ENCODE measurements at places on chromosomes 6 and 20.
A peak's percentile ranks its signal among the peaks of the same experiment; 100 is the strongest.

DNA sequence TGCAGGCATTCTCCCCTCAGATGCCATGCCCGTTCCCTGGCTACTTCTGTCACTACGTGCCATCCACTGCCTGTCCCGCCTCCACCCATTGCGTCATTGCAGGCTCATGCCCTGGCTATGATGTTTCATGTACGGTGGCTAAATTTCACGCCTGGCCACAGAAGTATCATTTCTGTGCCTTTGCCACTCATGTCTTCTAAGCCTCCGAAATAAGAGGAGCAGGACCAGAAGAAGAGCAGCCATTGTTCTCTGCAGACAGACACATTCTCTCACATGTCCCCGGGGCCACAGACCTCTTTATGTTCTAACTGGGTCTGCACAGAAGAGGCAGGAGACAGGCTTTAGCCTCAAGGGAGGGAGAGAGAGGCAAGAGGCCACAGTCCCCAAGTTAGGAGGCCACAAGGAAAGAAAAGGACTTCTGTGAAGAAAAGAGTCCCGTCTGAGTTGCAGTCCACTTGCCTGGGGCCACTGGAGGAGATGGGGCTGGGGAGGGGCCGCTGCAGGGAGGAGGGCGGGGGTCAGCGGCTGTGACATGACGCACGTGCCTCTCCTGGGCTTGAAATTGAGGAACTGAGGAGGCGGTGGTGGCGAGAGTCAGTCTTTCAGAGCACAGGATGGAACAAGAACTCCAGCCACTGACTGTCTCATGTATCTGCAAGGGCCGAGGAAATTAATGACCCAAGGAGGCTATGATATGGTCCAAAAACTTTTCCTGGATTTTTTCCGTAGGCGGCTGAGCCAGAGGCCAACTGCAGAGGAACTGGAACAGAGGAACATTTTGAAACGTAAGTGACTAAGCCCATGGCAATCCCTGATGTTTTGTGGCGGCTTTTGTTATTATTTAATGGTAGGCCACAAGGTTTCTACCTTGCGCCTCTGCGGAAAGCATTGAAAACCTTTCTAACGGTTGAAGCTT is 55.9 kb downstream of the TBC1D7 start:
- H3K4me1 ChIP-seq = peaks cover 43% of the 10 kb centered on the region
- H3K4me3 ChIP-seq = peak overlapping the region; percentile 55

- H3K27ac ChIP-seq = no peak overlapping the region
- H3K36me3 ChIP-seq = no peaks in the 10 kb centered on the region
- DNase-seq = no peak
- H3K27me3 ChIP-seq = peaks cover 3% of the 10 kb centered on the region
- no peak overlapping the region for H3K4me3 ChIP-seq
Observed at GRCh38 chr20:6495907-6496306, 271.6 kb upstream of the BMP2 start.

- no peak overlapping the region for H3K4me3 ChIP-seq
- peaks cover 7% of the 10 kb centered on the region for H3K27me3 ChIP-seq
- DNase-seq = no peak
- H3K27ac ChIP-seq = no peak overlapping the region
Observed at GRCh38 chr6:170028629-170029345, 262.1 kb downstream of the DLL1 start.

DNA sequence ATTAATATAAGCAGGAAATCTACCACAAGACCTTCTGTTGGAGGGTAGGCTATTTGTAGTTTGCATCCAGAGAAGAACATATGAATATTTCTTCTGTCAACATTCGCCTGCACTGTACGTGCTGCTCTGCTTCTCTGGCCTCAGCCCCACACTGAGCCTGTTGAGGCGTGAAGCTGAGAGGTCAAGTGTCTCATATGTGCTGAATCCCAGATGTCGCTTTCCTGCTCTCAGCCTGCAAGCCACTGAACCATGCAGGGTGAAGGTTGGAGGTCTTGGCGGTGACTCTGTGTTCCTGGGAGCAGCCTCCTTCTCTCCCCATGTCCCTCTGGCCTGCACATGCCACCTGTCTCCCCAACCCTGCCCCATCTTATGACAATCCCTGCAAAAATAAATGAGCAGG is 83.6 kb downstream of the TMEM170B start:
- H3K27me3 ChIP-seq = peaks cover 3% of the 10 kb centered on the region
- no peak overlapping the region for H3K4me3 ChIP-seq
- no peaks in the 10 kb centered on the region for H3K36me3 ChIP-seq

GRCh38 chr6:149334682-149335160 is 17.2 kb downstream of the TAB2 start:
- DNase-seq = no peak
- peaks cover 92% of the 10 kb centered on the region for H3K4me1 ChIP-seq
- peak overlapping the region; percentile 22 for H3K4me3 ChIP-seq
- H3K36me3 ChIP-seq = peaks cover 19% of the 10 kb centered on the region
- H3K27ac ChIP-seq = peak overlapping the region; percentile 84
- no peaks in the 10 kb centered on the region for H3K27me3 ChIP-seq

GRCh38 chr6:3911614-3912336 is 62.6 kb downstream of the FAM50B start:
- H3K27ac ChIP-seq = no peak overlapping the region
- DNase-seq = no peak
- peaks cover 38% of the 10 kb centered on the region for H3K27me3 ChIP-seq
- no peak overlapping the region for H3K4me3 ChIP-seq
- H3K4me1 ChIP-seq = peaks cover 21% of the 10 kb centered on the region
- no peaks in the 10 kb centered on the region for H3K36me3 ChIP-seq

- H3K4me3 ChIP-seq = peak overlapping the region; percentile 77
- peaks cover 66% of the 10 kb centered on the region for H3K4me1 ChIP-seq
- no peaks in the 10 kb centered on the region for H3K27me3 ChIP-seq
- peak overlapping the region; percentile 96 for H3K27ac ChIP-seq
- DNase-seq = no peak
Observed at GRCh38 chr6:151379933-151380847, 11.2 kb downstream of the ZBTB2 start.

DNA sequence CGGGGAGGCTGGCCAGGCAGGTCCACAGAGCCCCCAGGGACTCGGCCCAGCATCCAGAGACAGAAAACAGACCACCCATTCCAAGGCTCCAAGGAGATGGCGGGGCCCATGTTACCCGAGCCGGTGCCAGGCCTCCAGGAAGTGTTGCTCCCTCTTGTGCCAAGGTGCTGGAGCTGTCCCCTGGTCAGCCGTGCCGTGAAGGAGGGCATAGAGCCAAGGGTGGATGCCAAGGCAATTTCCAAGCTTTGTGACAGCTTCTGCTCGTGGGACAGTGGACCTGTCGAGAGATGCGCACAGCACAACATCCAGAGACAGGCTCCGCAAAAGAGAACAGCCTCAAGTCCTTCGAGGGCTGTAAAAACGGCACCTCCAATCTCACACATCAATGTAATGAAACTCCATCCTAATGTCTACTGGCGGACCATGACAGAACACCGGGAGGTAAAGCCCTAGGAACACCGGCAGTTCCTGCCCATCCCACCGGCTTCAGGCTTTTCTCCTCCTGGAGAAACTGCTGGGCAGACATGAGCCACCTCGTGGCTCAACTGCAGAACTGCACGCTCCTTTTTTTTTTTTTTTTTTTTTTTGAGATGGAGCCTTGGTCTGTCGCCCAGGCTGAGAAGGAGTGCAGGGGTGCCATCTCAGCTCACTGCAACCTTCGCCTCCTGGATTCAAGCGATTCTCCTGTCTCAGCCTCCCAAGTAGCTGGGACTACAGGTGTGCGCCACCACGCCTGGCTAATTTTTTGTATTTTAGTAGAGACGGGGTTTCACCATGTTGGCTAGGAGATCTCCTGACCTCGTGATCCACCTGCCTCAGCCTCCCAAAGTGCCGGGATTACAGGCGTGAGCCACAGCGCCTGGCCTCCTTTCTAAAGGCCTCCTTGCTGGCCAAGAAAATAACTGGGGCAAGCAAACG is 30.9 kb upstream of the AVP start:
- H3K4me1 ChIP-seq = peaks cover 13% of the 10 kb centered on the region
- DNase-seq = no peak
- no peak overlapping the region for H3K4me3 ChIP-seq
- H3K27me3 ChIP-seq = no peaks in the 10 kb centered on the region
- peaks cover 10% of the 10 kb centered on the region for H3K36me3 ChIP-seq

- H3K27ac ChIP-seq = no peak overlapping the region
- H3K27me3 ChIP-seq = peaks cover 4% of the 10 kb centered on the region
- H3K4me1 ChIP-seq = no peaks in the 10 kb centered on the region
- H3K4me3 ChIP-seq = no peak overlapping the region
- no peak for DNase-seq
Observed at GRCh38 chr6:147569788-147570187, 61.3 kb downstream of the SAMD5 start.

DNA sequence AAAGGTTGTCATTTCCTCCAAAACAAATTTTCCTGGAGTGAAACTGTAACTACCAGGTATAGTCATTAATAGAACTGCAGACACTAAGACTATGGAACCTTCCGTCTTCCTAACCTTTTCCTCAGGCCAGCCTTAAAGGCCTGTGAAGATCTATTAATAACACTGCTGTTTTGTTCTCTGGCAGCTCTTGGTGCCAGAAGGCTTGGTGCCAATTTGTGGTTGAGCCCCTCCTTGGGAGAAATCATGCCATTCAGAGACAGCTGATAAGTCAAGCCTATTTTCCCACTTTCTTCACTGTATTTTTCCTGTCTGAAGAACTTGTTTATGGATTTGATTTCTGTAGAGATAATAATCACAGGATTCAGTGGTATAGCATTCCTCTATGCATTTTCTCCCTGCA is 64.8 kb downstream of the HCRTR2 start:
- H3K36me3 ChIP-seq = no peaks in the 10 kb centered on the region
- H3K4me1 ChIP-seq = no peaks in the 10 kb centered on the region
- no peak for DNase-seq
- H3K27me3 ChIP-seq = no peaks in the 10 kb centered on the region
- H3K27ac ChIP-seq = no peak overlapping the region

DNA sequence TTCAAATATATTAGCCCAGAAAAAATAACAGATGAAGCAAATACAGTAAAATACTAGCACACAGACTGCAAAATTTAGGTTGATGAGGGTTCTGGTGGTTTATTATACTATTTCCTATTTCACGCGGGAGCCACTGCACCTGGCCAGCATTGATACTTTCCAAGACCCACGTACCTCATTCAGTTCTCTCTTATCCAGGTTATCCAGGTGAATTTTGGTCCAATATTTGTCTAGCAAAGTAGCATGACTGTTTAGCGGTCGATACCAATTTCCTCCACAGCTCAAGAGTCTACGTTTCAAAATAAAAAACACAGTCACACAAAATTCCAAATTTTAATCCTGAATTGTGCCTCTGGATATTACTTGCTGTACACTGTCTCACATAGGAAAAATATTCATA is 34.8 kb downstream of the MDN1 start:
- no peaks in the 10 kb centered on the region for H3K4me1 ChIP-seq
- no peak overlapping the region for H3K4me3 ChIP-seq
- H3K27ac ChIP-seq = no peak overlapping the region
- no peak for DNase-seq

- no peak overlapping the region for H3K4me3 ChIP-seq
- peaks cover 12% of the 10 kb centered on the region for H3K27me3 ChIP-seq
- no peaks in the 10 kb centered on the region for H3K36me3 ChIP-seq
- no peak overlapping the region for H3K27ac ChIP-seq
- H3K4me1 ChIP-seq = peaks cover 6% of the 10 kb centered on the region
Observed at GRCh38 chr6:56938649-56939191, 16.2 kb upstream of the BEND6 start.

- H3K4me3 ChIP-seq = no peak overlapping the region
- DNase-seq = no peak
- H3K36me3 ChIP-seq = no peaks in the 10 kb centered on the region
- peaks cover 2% of the 10 kb centered on the region for H3K27me3 ChIP-seq
Observed at GRCh38 chr6:14763616-14764015, 482.3 kb upstream of the JARID2 start.

DNA sequence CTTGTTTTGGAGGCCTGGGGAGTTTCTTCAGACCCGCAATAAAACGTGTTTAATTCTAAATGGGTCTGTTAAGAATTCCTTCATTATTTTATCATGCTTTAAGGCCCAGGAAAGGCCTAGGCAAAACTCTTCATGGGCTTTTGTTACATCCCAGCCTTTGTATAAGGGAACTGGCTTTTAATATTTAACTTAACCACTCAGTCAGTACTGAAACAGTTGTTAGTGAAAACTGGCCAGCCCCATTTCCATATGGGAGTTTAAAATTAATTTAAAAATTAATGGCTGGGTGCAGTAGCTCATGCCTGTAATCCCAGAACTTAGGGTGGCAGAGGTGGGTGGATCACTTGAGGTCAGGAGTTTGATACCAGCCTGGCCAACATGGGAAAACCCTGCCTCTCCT is 213.2 kb upstream of the FKBP1C start:
- no peaks in the 10 kb centered on the region for H3K36me3 ChIP-seq
- no peaks in the 10 kb centered on the region for H3K4me1 ChIP-seq
- no peaks in the 10 kb centered on the region for H3K27me3 ChIP-seq
- no peak for DNase-seq

DNA sequence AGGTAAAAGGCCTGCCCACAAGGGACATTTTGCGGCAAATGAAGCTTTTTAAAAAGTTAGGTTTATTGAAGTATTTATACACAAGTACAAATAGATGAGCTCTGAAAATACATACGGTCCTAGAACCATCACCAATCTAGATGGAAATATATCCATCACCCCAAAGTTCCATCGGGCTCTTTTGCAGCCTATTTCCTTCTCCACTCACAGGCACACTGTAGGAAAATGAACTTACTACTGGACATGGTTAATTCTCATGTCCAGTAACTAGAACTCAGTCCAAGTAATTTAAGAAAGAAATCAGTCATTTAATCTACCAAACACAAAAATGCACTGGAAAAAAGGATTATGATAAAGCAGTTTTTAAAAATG is 6.2 kb downstream of the PCNA start:
- H3K27me3 ChIP-seq = no peaks in the 10 kb centered on the region
- H3K4me1 ChIP-seq = peaks cover 59% of the 10 kb centered on the region
- DNase-seq = no peak
- peaks cover 69% of the 10 kb centered on the region for H3K36me3 ChIP-seq

DNA sequence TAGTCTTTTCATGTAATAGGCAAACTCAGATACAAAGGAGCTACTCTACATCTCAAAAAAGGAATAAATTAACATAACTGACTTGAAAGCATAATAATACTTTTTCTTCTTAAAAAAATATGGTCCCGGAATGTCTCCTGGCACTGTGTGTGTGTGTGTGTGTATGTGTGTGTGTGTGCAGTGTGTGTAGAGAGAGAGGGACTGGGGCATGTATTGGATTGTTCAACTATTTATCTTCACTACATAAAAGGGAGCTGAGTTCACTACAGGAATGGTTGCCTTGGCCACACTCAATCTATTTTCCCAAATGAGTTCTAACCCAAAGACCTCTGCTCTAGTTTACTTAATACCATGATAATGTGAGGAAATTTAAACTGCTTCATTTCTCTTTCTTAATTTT is 51.1 kb downstream of the B3GAT2 start:
- H3K36me3 ChIP-seq = no peaks in the 10 kb centered on the region
- DNase-seq = no peak
- no peak overlapping the region for H3K27ac ChIP-seq
- no peaks in the 10 kb centered on the region for H3K4me1 ChIP-seq

- no peak overlapping the region for H3K27ac ChIP-seq
- H3K4me1 ChIP-seq = no peaks in the 10 kb centered on the region
- no peak for DNase-seq
- no peak overlapping the region for H3K4me3 ChIP-seq
- no peaks in the 10 kb centered on the region for H3K36me3 ChIP-seq
Observed at GRCh38 chr6:124694139-124694705, 268.0 kb upstream of the RNF217 start.
